NCI-H446 treated with DMSO at 0.1 percent for 48 hours (cell line): ENCODE measurements at places on chromosomes 5 and 9.

- no peak for DNase-seq
These were observed 432 bp downstream of the STARD4 start for GRCh38 chr5:111511831-111512374.

GRCh38 chr5:178247481-178248456, 15.2 kb upstream of the PHYKPL start:
- no peak for DNase-seq

DNA sequence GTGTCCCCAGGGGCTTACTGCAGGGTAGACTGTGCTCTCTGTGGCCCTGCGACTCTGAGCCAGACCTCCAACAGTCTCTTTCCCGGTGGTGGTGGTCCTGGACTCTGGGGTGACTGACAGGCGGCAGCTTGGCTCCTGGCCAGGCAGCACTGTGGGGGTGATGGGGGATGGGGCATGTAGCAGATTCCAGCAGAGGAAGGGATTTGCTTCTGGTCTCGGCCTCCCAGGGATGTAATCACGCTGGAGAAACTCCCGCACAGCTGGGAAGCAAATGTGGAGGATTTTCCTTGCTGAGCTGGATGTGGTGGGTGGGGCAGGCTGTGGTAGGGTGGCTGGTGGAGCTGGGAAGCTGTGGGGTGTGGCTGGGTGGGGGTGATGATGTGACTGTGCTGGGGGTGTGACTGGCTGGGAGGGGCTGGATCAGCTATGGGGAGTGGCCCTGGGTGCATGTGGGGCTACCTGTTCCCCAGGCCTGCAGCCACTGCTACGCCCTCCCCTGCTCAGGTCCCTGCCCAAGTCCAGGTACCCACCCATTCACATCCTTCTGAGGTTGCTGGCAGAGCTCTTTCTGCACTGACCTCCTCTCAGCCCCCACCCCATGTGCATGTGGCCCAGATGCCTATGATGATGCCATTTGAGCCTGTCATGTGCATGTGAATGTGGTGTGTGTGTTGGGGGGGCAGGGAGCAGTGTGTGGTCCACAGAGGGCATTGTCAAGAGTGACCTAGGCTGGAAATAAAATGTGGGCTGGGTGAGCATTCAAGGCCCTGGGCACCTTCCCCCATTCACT, 3.8 kb downstream of the NDST1 start:
- DNase-seq: no peak

DNA sequence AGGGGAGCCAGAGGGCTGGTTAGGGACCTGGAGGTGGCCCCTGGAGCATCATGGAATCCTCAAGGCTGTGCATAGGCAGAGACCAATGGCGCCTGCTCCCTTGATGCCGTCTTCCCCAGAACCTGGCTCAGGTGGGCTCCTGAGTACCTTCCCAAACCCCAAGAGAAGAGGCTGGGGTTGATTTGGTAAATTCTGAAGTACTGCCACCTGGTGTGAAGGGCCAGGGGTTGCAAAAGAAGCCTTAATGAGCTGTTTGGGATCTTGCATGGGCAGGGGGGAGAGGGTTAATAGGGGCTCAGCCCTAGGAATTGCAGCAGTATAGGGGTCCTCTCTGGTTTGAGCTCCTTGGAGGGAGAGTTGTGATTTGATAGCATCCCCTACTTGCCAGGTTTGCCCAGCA, 52.1 kb downstream of the CYSTM1 start:
- no peak for DNase-seq

- no peak for DNase-seq
These were observed 30.6 kb upstream of the IL6ST start for GRCh38 chr5:56025151-56025885.

GRCh38 chr5:140372971-140373487, 13.0 kb downstream of the SLC4A9 start:
- peak; percentile 35 for DNase-seq

- no peak for DNase-seq
These were observed 48.7 kb upstream of the TTC39B start for GRCh38 chr9:15355669-15356068.

GRCh38 chr5:14193496-14193895, 50.4 kb downstream of the TRIO start:
- DNase-seq: no peak

DNA sequence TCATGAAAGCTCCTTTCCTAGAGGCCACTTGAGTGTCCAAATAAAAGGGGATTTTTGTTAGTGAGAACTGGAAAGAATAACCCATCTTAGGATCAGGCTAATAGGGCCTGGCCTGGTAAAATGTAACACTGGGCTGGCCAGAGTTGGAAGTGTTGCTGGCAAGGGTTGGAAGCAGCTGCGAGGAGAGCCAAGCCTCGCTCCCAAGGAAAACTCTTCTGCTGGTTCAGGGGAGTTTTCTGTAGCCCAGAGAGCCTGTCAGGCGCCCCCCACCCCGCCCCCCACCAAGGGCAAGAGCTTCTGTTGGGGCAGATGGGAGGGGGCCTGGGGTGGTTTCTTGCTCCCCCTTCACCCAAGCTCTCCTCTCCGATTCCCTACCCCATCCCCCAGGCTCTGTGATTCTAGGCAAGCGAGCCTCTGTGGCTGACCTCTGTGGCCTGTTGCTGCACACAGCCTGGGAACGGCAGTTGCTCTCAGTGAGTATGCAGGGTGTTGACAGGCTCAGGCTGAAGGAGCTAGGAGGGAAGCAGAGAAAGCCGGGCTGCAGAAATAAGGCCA, 547.8 kb downstream of the CCDC171 start:
- DNase-seq: no peak

GRCh38 chr5:140513124-140513523, 34.3 kb upstream of the EIF4EBP3 start:
- DNase-seq: no peak

- no peak for DNase-seq
These were observed 147.5 kb downstream of the SLIT3 start for GRCh38 chr5:169153405-169153804.

- DNase-seq: no peak
These were observed 326.6 kb downstream of the ENC1 start for GRCh38 chr5:74313896-74314295.

DNA sequence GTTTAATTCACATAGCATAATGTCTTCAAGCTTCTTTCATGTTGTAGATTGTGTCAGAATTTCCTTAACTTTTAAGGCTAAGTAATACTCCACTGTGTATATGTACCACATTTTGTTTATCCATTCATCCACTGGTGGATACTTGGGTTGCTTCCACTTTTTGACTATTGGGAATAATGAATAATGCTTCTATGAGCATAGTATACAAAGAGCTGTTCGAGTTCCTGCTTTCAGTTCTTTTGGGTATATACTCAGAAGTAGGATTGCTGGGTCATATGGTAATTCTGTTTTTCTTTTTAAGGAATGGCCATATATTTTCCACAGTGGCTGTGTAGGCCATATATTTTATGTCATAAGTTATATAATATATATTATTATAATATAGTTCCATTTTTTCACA, 3.6 kb upstream of the FAM120AOS start:
- no peak for DNase-seq

- DNase-seq: no peak
These were observed 175.0 kb downstream of the MEF2C start for GRCh38 chr5:88708021-88708420.

DNA sequence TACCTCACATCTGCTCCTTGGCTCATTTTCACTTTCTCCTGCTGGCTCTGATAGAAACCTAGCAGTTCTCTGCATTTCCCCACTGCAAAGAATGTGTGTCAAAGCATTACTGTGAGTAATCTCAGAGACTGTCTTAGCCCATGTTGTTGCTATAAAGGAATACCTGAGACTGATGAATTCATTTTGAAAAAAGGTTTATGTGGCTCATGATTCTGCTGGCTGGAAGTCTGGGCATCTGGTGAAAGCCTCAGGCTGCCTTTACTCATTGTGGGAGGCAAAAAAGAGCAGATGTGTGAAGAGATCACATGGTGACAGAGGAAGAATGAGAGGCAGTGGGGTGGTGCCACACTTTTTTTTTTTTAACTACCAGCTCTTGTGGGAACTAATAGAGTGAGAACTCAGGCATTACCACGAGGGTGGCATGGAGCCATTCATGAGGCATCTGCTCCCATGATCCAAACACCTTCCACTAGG, 191.6 kb upstream of the CTNND2 start:
- peak; percentile 78 for DNase-seq

GRCh38 chr5:10678244-10678643, 82.8 kb downstream of the DAP start:
- DNase-seq: no peak

DNA sequence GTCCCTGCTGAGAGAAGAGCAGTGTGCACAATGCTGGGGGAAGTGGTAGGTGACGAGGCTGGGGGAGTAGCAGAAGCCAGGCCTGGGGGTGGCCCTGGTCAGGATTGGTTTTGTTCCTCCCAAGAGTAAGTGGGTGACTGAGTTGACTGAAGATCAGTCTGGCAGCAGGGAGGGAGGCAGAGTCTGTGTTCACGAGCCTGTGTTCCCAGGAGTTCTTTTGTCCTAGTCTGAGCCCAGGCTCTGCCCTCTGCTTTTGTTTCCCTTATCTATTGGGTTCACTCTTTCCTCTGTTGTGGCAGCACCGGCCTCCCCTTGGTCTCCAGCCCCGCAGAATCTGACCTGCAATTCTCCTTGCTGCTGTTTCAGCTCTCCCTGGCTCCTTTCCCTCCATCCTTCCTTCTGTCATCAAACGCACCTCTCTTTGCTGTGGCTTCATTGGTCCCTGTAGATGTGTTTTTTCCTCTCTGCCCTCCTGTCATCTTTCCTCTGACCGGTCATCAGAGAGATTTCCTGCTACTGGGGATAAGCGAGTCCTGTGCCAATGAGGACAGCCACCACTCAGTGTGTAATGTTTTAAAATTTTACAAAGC, 607.4 kb downstream of the KIF4B start:
- DNase-seq: no peak

- no peak for DNase-seq
These were observed 113.2 kb downstream of the DTWD2 start for GRCh38 chr5:118875131-118875530.

DNA sequence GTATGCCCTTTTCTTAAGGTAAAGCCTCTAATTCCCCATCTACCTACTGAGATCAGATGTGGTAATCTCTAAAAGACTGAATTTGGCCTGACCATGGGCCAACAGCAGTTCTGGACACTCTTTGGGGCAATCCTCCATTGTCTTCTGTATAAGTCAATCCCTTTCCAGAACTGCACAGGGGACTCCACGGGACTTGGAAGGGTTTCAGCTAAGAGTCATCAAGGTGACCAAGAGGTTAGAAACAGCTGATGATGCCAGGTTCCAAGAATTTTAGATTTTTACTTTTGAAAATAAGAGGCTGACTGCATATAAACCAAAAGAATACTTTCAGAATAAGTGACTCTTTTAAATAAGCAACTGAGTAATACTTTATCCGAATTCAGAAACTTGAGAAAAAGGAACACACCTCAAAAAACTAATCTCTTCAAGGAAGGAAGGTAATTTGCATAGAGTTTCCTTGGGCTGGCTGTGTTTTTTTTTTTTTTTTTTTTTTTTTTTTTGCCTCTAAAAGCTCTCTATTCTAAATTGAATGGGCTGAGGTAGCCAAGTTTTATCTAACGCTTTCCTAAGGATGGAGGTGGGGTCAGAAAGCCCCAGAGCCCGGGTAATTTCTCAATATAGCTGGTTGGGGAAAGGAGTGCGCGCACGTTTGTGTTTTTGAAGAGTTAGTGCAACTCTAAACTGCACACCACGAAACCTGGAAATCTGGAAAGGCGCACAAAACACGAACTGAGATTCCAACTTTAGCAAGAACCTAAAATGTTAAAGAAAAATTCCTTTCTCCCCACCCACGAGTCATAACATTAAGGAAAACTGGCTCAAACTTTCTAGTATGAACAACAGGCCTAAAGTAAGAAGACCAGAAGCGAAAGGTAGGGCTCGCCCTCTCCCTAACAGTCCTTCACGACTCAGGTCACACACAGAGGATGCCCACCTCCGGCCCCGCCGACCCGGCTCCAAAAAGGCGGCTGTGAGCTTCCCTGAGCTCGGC, 1.3 kb downstream of the VCP start:
- no peak for DNase-seq

GRCh38 chr5:95957561-95958203, 4.0 kb downstream of the ELL2 start:
- no peak for DNase-seq

DNA sequence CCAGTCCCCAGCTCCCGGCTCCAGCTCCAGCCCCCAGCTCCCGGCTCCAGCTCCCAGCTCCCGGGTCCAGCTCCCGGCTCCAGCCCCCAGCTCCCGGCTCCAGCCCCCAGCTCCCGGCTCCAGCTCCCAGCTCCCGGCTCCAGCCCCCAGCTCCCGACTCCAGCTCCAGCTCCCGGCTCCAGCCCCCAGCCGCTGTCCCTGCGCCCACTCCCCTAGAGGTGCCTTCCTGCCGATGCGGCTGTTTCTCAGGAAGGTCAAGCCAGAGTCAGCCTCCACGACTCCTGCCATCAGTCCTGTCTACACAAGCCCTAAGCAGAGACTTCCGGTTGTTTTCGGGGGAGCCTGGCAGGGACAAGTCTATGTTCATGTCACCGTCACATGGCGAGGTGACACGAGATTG, 74.8 kb downstream of the ZNF354C start:
- no peak for DNase-seq

DNA sequence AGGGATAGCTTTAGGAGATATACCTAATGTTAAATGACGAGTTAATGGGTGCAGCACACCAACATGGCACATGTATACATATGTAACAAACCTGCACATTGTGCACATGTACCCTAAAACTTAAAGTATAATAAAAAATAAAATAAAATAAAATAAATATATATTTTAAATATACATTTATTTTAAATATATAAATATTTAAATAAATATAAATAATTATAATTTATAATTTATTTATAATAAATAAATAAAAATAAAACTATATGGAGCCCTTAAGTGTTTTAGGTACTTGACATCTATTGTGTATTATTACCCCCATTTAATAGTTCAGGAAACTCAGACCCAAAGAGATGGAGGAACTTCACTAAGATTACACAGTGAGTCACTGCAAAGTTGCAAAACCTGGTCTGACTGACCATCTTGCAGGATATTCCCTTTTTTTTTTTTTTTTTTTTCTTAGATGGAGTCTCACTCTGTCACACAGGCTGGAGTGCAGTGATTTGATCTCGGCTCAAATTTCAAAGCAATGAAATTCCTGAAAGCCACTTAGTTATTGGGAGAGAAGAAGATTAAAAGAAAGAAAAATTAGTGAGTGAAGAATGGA, 5.8 kb upstream of the C5orf52 start:
- no peak for DNase-seq
